ENCODE measurements at places on chromosomes 6 and 20. TPM values are rescaled to one million over a fixed set of nuclear protein-coding genes. Genes with fewer than 3 reads are reported as not detected.

The HCK gene
- total RNA-seq, result 0.13 TPM

The DLGAP4 gene
- total RNA-seq, result 59.9 TPM

The HTR1E gene
- total RNA-seq, result not detected

The TRERF1 gene
- 8.3 TPM for total RNA-seq

The RNF217 gene
- total RNA-seq, result 7.2 TPM

Data from A549 treated with Hydrocortisone at 1 μM for 4 hours (cell line).